ENCODE measurements at places on chromosomes 12 and 14.

DNA sequence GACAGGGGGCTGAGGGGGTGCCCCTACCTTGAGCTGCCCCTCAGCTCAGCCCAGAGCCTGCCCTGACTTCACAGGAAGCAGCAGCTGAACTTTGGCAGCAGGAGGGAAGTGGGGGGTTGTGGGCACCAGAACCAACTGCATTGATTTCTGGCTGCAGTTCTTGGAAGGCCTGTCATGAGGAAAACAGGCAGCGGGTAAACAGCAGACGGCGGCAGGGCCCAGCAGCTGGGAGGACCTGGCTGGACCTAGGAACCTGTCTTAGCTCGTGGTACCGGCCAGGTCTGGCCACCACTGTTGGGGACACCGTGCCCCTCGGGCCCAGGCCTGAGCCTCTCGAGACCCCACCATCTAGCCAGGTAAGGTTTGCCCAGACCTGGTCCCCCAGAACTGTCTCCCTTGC, 154.2 kb upstream of the MYL2 start:
- DNase-seq, result no peak

- DNase-seq, result no peak
These were observed 164.5 kb upstream of the DYRK2 start for GRCh38 chr12:67483871-67484554.

- no peak for DNase-seq
These were observed 39.0 kb upstream of the REP15 start for GRCh38 chr12:27657296-27657695.

DNA sequence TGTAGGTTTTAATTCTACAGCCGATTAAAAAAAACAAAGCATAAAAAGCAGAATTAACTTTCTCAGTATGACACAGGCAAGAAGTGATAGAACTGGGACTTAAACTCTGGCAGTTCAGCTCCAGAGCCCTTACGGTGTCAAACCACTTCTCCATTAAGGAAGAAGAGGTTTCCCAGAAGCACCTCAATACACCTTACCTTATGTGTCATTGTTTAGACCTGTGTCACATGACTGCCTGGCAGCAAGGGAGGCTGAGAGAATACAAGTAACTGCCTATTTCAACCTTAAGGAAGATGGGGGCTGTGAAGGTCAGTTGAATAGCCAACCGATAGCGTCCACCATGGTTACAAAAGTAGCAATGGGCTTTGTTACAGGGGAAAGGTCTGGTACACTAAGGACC, 54.6 kb upstream of the ARHGAP5 start:
- no peak for DNase-seq

- DNase-seq, result no peak
These were observed 233.2 kb downstream of the NRXN3 start for GRCh38 chr14:78403278-78403815.

DNA sequence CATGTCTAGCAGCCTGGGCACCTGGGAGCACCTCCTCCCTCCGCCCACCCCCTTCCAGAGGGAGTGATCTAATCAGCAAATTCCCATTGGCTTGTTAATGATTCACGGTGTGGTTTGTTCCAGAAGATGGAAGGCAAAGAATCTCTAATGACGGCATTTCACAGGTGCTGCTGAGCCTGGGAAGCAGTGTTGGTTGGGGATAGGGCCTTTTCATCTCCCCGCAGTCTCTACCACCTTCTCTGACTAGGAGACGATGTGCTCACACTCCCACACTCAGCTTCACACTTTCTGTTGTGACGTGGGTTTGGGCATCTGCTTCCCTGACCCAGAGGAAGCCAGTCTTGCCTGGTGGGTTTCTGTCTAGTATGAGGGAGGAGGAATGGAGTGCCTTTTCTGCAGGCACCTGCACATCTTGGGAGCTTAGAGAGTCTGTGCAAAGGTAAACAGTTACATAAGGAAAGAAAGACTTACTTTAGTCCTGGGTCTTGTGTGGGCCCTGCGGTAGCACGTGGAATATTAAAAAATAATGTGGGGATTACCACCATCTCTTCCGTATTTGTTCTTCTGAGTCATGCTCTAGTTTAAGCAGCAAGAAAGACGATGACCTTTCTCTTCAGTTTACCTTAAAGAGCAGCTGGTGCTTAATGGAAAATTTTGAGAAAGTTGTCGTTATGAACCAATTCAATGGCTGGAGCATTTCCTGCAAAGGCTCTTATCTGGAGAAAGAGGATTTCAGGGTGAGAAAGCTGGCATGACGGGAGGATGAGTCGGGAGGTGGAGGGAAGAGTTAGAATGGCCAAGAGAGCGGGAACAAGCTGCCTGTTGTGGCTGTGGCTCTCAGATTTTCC, 70.6 kb upstream of the ARHGAP5 start:
- no peak for DNase-seq

GRCh38 chr14:92926180-92926845, 3.4 kb downstream of the CHGA start:
- no peak for DNase-seq

DNA sequence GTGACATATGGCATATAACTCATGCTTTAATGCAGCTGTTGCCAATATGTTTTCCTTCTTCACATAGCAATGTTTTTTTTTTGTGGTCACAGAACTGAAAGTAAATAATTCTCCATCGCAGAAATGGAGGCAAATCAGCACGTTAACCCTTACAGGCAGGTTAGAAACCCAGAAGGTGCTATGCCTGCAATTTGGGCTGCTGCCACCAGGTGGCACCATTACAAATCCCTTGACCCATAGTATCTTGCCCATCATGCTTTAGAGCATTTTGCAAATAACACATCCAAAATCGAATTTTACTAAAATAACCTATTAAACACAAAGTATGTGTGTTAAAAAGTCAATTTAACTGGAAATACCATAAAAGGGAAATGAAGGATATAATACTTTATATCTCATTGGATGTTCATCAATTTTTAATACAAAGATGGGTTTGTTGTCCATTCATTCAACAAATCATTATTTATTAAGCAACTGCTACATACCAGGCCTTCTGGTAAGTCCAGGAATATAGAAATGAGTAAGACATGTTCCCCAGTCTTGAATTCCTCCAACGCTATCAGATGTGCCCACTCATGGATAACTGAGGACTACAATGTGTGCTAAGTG, 340.1 kb downstream of the GLT1D1 start:
- no peak for DNase-seq

- no peak for DNase-seq
These were observed 196.6 kb downstream of the SLC25A21 start for GRCh38 chr14:36975834-36976233.

DNA sequence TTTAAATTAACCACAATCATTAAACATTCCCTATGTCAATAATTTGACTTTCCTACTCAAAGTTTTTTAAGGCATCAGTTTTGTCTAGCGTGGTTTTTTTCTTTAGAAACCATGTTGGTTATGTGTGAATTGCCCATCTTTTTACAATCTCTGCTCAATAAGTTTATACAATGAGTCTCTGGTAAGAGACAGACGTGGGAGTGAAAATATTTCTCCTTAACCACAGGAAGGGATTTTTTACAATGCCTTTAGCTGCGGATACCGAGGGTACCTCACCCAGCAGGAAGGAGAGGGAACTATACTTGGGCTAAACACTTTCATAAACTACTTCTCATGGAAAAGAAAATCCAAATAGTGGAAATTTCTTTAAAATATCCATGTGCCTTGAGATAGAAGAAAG, 191.4 kb upstream of the BCL2L14 start:
- no peak for DNase-seq

Data from stimulated activated CD4-positive, alpha-beta T cell treated with anti-CD3 and anti-CD28 coated beads, Interleukin-4, amount 100 ng/mL, for 4 hours (primary cell).